ENCODE measurements at places on chromosomes 3 and 15.

DNA sequence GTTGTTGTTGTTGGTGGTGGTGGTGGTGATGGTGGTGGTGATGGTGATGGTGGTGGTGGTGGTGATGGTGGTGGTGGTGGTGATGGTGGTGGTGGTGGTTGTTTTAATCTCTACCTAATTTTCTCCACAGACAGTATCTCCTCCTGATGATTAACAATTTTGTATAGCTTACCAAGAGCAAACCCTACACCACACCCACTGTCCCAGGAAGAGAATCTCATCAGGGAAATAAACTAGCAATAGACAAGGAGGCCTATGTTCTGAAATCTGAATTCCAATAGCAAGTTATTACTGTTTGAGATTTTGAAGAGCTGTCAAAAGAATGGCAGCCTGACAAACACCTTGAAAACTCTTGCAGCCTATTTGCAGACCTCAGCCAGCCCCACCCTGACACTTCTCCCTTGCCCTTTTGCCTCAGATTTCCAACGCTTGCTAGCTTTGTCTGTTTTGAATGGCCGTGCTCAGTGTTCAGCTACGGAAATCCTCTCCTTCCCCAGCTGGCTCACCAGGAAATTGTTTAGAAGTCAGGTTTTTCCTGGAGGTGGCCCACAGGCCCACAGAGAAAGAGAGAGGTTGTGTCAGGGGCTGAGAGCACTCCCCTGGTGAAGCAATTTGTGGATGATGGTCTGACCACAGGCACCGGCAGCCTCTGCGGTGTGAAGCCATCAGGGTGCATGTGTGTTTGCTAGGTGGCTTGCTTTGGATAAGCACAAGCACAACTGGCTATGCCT lies 101.6 kb downstream of the MAGI1 start:
- DNase-seq = no peak

GRCh38 chr15:95300958-95301357 lies 1029.5 kb upstream of the NR2F2 start:
- no peak for DNase-seq

DNA sequence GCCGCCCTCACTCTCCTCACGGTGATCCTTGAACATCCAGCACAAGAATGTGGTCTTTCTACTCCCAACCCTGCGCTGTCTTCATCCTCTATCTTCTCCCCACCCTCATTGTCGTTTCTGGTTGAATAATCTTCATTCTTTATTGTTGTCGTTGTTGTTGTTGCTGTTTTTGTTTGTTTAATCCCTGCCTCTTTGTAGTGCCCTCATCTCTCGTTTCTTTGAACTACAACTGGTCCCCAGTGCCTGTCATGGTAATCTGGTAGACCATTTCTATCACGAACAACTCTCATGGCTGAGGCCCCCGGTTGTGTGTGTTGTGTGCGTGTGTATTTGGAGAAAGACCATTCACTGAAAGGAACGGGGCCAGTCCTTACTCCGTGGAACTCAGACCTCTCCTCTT lies 1.3 kb upstream of the MYO5A start:
- DNase-seq = no peak

DNA sequence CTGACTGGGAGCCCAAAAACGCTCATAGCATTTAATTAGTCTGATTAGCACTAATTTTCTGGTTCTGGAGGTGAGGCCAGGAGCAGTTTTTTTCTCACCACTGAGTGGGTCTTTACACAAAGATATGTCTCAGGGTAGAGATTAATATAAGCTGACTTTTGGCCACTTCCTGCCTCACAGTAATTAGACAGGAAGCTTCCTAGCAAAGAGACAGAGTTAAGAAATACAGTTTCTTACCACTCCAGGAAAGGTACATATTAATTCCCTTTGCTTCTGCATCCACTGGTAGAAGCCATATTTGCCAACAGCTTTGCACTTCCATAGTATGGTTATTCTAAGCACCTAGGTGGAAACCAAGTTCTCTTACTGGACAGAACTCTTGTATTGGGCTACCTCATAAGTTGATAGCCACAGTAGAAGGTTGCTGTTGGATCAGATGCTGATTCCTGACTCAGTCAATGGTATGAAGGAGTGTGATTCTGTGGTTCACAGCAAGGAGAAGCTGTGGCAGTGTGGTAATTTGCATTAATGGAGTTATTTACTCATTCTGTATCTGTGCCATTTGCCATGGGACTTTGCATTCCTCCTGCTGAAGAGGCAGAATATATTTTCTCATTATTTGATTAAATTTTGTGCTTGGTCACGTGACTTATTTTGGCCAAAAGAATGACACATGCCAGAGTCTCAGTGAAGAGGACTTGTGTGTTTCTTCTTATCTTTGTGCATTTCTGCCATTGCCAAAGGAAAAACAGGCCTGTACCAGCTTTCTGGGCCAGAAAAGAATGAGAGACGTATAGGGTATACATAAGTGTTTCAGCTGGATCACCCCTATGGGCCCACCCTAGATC lies 17.5 kb upstream of the ZBTB20 start:
- no peak for DNase-seq

DNA sequence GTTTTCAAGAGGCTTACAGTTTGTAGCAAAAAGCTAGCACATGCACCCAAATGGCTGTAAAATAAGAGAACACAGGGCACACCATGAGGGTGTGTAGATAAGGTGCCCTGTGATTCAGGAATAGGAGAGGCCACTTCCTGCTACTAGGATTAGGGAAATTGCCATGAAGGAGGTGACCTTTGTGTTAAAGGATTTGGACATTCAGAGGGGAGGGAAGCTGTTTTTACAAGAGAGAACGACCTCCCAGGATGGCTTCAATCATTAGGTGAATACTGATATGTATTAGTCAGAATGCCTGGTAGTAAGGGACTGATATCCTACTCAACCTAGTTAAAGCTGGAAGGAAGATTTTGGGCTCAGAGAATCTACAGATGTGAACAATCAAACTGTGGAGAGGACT lies 35.7 kb upstream of the ABHD17C start:
- no peak for DNase-seq

DNA sequence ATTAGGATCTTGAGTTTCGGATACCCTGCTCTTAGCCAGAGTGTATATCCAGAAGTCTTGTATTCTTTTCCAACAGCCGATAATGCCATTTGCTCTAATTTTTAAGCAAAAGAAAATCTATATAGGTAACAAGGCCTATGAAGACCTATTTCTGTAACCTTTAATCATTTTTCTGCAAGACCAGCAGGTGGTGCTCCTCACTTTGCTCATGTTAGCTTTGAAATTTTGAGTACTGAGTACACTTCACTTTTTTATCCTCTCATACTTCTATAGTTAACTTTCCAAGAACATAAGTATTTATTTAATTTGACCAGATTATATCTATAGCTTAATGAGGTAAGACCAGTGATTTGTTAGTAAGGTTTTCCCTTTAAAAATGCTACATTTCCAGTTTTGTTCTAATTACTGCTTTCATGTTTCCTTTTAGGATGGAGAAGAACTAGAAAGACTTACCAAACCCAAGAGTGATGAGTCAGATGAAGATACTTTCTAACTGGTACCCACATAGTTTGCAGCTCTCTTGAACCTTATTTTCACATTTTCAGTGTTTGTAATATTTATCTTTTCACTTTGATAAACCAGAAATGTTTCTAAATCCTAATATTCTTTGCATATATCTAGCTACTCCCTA lies 20.5 kb downstream of the SLC35A5 start:
- no peak for DNase-seq

Measured in cortex of kidney (tissue), 1 donor.